ENCODE measurements at places on chromosomes 4 and X.
A peak's percentile ranks its signal among the peaks of the same experiment; 100 is the strongest.

DNA sequence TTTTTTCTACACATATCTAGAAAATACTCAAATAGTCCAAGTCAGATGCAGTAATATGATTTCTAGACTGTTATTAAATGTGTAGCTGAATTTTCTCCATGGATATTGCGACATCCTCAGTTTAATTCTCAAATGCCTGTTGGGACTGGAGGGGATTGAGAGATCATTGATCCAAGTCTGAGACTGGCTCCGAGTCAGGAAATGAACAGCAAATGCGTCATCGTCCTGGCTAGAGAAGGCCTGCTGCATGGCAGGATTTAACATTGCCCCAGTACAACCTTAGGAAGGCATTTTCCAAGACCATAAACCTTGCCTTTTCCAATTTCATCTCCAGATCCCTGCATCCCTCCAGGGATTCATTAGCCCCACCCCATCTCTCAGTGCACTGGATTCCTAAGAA is 56.6 kb upstream of the SLC6A14 start:
- no peak for DNase-seq

DNA sequence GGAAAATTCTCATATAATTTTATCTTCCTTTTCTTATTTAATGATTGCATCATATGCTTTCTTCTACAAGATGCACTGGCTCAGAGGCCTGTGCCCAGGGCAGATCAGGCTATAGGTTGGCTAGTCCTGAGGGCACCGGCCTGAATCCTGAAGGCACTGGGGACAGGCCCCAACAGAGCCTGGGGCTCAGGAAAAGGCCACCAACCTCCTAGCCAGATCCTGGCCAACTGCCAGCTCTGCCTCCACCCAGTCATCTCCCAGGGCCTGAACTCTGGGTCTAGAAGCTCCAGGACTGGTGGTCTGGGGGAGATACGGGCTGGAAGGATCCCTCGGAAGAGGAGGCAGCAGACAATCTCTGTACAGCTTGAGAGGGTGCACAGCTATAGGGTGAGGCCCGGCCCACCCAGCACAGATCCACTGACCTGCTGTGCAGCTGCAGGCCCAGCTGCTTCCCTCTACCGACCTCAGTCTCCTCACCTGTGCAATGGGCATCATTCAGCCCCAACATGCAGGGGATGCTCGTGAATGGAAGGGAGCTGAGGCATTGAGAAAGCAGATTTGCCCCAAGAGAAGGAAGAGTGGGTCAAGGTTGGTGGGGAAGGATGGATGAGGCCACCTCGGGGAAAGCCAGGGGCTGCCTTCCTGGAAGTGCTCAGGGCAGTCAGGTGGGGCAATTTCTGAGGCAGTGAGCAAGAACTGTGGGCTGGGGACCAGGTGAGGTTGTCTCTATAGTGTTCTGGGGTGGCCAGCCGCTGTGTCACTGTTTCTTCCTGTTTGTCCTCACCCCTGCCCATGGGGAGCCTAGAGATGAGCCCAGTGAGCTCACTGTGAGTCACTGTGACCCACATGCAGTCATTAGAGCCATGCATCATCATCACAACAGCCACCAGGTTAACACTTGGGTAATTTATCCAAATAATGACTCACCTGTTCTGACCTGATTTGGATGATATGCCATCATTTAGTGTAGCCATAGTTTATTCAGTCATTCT is 22.4 kb upstream of the XAGE2 start:
- DNase-seq, result peak; percentile 23

- no peak for DNase-seq
Measured at GRCh38 chr4:40150932-40151331, 45.9 kb upstream of the RHOH start.

- no peak for DNase-seq
Measured at GRCh38 chrX:24426921-24427746, 38.0 kb upstream of the PDK3 start.

GRCh38 chr4:85062466-85062865 is 96.0 kb upstream of the WDFY3 start:
- no peak for DNase-seq

GRCh38 chrX:115189110-115189509 is at the start of gene RBMXL3:
TSS of gene RBMXL3 (plus strand) at chrX:115189410. CDS start at chrX:115189442, 32 bp downstream.
- no peak for DNase-seq

- peak; percentile 63 for DNase-seq
Measured at GRCh38 chr4:120446051-120446567, 379.5 kb upstream of the MAD2L1 start.

- no peak for DNase-seq
Measured at GRCh38 chrX:38276089-38276488, 51.2 kb downstream of the RPGR start.

- DNase-seq, result no peak
Measured at GRCh38 chr4:10491401-10491800, 34.2 kb upstream of the ZNF518B start.

GRCh38 chrX:64976673-64977040 is 407 bp upstream of the ZC4H2 start:
- no peak for DNase-seq

- DNase-seq, result no peak
Measured at GRCh38 chr4:89296896-89297295, 10.7 kb downstream of the GPRIN3 start.

DNA sequence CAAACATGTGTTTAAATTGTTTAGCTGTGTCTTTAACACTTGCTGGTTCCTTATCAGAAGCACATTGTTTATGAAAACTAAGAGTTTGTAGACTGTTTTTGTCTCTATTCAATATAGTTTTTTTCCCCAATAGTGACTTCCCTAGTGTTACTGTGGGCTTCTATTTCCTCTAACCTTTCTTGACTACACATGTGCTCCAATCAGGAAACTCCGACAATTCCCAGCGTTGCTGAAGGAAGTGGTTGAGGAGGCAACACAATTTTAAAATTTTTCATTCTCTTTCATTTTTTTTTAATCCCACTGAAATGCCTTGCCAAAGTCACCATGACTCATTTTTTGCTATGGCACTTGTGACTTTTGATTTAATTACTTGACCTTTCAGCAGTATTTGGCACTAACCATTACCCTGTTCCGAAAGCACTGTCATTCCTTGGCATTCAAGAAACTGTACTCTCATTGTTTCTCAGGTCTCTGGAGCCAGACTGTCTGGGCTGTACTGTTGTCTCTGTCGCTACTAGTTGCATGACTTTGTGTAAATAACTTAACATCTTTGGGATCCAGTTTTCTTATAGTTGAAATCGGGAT is 67.6 kb upstream of the FREM3 start:
- DNase-seq, result peak; percentile 74

GRCh38 chrX:38102875-38103274 is 96.5 kb downstream of the SYTL5 start:
- no peak for DNase-seq

DNA sequence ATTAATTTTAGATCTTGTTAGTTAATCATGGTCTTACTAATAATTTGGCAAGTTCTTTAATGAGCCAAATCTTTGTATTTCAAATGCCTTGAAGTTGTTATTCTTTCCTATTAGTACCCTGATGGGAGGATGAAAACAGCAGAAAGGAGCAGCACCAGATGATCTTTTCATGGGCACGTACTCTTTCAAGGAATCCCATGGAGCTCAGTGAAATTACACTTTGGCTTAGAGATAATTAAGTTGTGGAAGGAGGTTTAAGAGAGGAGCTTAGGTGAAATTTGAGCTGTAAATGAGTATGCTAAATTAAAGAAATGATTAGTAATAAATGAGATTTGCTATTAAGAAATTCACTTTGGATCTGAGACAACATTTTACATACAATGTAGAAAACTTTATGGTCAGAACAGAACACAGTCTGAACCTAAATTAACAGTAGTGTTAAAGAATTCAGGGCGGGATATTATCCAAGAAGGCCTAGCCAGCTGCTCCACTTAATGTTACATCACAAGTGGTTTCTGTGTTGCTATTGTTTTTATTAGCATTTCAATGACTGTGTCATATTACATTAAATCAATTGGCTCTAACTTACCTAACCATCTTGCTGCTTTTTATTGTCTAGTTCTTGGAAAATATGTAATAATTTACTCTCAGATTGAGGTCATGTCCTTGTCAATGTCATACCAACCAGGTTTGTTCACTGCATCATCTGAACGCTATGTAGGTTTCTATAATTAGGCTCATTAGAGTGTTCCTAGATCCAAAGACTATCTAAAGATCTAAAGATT is 3.9 kb downstream of the MTHFD2L start:
- DNase-seq, result no peak

DNA sequence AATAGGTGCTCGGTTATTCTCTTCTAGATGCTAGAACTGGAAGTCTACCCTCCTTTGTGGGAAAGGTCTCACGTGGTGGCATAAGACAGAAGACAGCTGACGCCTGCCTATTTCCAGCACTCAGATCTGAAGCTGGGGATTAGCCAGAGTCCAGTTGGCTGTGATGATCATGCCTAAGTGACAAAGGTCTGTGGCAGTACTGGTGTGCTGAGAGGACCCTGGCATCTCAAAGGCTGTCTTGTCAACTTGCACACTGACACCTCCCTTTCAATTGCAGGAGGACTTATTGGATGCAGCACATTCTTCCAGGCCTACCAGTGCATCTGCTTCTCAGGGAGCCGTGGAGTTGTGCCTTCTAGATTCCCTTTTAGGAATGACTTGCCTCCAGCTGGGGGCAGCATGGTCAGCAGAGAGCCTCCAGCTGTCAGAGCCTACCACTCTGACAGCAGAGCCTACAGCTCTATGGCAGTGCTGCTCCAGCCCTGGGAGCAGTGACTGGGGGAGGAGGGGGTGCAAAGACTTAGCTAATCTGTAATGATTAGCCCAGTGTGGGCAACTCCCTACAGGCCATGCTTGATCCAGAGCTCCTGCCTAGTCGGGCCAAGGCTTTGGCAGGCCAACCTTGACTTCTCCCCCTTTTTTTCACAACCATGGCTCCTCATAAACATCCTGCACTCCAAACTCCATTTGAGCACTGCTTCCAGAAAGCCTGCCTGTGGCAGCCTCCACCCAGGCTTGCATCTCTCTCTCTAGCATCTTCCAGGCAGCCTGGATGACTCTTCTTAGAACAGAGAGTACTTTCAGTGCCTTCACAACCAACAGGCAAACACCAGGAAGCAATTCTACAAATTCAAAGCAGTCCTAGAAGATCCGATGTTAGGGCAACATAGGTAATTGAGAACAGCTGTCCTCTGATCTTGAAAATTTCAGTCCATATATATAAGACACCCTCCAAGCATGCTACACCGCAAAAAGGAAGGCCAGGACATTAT is 13.8 kb upstream of the FGFBP2 start:
- DNase-seq, result no peak

GRCh38 chrX:123157586-123157985 is 26.5 kb upstream of the GRIA3 start:
- no peak for DNase-seq

- DNase-seq, result no peak
Measured at GRCh38 chr4:107317611-107318010, 281.5 kb upstream of the DKK2 start.

DNA sequence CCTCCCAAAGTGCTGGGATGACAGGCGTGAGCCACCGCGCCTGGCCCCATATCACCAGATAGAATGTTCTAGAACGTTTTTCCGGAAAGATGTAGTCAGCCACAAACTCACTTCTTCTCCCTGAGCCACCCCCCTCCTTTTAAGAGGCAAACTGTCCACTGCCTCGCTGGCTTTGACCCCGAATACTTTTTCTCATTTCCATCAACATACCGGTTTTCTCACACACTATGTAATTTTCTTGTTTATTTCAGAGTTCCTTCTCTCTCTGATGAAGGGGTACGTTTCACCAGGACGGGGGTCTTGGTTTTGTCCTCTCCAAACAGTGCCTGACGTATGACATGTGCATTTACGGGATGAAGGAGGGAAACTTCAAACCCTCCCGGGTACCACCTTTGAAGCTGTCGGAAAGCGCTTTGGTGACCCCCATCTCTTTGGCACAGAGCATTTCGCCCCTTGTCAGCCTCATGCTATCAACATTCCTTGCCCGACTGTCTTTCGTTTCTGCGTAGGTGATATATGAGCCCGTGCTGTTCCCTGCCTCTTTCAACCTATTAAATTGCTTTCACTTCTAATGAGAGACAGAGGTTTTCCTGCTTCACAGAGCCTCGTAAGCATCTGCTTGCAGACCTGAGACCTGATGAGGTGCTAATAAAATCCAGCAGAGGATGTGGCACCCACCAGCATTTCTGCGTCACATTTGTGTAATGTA is 73.8 kb downstream of the CRLF2 start:
- no peak for DNase-seq

DNA sequence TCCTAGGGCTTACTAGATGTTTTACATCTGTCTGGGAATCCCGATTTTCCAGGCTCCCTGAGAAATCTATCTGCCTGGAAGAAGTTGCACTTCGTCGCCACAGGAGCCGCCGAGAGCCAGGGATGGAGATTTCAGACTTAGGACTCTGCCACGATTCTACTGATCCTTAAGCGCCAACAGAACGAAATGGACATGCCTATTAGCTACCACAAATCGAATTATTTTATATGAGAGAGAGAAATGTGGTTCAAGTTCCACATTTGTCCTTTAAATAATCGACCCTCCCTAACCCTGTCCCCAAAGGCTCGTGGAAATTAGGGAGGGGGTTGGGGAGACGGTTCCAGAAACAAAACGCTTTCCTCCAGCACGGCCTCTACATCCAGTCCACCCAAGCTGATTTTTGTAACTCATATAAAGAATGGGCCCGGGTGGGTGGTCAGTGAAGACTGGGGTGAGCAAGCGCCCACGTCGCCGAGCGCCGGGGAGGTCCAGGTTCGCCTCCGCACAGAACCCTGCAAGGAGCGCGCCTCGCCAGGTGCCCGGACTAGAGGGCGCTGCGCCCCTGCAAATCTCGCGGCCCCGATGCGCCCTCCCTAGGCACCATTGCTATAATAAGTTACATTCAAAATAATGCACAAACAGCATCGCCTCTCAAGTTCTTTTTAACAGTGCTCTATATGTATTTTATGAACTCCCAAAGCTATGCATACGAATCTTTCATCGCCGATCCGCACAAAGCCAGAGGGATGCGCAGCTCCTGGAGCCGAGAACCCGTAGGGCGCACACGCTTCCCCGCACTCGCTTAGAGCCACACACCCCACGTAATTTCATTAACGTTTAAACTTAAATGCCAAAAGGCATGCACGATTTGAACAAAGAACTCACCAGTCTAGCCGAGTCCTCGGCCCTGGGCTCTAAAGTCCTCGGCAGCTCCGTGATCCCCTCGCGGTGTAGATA is 2.1 kb upstream of the FAT1 start:
- DNase-seq, result peak; percentile 79
